ENCODE measurements at places on chromosomes 12 and 14.
A peak's percentile ranks its signal among the peaks of the same experiment; 100 is the strongest.

GRCh38 chr12:64332296-64332695 is 58.3 kb downstream of the C12orf56 start:
- DNase-seq, result no peak

DNA sequence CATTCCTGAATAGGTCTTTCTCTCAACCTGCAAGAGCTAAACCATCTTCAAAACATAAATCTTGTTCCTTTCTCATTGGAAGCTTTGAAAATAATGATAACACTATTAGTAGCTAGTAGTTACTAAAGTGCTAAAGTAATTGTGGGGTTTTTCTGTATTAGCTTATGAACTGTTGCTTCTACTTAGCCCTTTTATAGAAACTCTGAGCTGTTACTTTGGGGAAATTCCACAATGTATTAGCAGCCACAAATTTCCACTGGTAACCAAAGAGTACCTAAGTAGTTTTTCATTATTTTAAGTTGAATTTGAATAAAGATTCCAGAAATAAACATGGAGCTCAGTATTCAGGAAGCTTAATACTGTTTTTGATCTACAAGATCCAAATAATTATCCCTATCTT is 6.4 kb upstream of the MAPK1IP1L start:
- no peak for DNase-seq

GRCh38 chr12:130970908-130971233 is 17.2 kb downstream of the ADGRD1 start:
- no peak for DNase-seq

GRCh38 chr12:41344776-41345470 is 156.8 kb downstream of the PDZRN4 start:
- no peak for DNase-seq

DNA sequence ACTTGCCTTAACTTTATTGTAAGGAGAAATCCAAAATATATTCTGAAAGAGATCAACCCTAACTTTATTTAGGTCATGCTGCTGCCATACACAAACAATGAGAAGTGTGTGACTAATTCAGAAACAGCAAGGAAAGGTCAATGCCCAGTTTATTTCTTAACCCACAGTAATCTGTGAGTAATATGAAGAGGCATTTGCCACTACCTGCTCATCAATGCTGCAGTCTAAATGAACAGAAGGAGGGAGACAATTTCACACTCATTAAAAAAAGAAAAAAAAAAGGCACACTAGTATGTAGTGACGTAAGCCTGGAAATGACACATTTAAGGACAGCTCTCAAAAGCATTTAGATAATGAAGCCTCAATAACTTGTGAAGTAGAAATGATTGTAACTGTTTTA is 90.5 kb upstream of the FOXN3 start:
- DNase-seq, result peak; percentile 69

GRCh38 chr12:10722502-10722904 is 620 bp downstream of the YBX3 start:
- DNase-seq, result peak; percentile 49

GRCh38 chr12:117367006-117367638 is 5.7 kb upstream of the NOS1 start:
- DNase-seq, result peak; percentile 29

GRCh38 chr12:46357438-46358324 is 14.9 kb downstream of the SLC38A2 start:
- DNase-seq, result peak; percentile 42

- DNase-seq, result no peak
Measured at GRCh38 chr12:43145481-43145880, 406.5 kb downstream of the ADAMTS20 start.

DNA sequence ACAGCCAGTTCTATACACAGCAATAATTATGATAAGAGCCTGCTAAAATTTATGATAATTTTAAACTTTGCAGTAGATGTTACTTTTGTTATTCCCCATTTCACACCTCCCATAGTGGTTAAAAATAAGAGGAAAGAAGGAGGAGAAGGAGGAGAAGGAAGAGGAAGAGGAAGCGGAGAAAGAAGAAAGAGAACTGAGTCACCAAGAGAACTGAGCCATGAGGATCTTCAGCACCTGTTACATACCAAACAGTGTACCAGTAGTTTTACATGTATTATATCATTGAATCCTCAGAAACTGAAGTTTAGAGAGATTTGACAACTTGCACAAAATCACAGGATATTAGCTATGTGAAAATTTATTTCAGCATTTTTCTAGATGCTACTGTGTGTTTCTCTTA is 3.9 kb downstream of the CD163 start:
- DNase-seq, result no peak

DNA sequence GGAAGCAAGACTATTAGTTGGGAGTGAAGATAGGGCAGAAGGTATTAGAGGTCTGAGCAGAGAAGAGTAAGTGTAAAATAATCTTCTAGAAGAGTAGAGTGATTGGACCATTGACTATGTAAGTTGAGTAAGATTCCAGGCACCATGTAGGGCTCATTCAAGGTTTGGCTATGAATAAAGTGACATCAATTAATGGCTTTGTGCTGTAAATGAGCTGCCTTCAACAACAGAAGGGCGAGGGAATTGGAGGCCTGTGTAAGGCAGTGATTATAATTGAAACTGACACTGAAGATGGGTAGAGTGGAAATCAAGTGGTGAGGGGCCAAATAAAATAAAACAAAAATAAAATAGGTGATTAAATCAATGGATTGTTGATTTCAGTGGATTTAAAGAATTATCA is 26.4 kb downstream of the PTPRQ start:
- no peak for DNase-seq

DNA sequence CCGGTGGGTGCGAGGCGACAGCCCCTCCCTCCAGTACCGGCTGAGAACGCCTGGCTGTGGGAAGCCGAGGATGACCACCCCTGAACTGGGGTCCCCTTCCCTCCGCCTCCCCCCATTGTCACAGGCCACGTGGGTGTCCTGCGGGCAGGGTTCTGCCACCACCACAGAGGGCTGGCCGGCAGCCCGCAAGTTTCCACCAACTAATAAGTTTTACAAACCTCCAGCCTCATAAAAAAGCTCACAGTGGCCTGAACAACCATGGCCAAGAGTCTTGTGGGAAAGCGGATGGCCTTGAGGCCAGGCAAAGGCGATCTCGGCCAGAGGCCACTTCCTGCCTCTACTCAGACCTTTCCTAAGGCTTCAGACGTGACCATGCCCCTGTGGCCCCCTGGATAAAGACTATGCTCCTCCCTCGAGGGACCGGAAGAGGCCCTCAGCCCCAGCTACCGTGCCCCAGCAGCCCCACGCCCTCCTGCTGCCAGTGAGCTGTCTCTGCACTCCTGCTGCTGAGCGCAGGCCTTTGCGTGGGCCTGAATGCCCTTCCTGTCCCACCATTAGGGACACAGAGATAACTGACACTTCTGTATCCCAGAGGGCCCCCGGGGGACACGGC is 46.1 kb upstream of the DLK1 start:
- DNase-seq, result no peak

DNA sequence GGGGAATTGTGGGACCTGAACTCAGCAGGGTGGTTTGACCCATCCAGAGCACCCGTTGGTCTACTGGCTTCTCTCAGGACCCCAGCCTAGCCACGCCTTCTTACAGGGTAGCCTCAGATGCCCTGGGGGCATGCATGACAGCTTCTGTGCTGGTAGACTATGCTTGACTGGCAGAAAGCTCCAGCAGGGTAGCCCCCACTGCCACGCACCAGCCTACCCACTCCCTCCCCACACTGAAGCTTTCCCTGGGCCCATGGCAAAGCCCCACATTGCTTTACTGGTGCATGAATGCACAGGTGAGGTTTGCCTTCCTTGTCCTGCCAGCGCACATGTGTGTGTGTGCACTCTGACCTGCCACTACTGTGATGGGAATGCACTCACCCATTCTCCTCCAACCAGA is 772.2 kb downstream of the LRFN5 start:
- DNase-seq, result no peak

DNA sequence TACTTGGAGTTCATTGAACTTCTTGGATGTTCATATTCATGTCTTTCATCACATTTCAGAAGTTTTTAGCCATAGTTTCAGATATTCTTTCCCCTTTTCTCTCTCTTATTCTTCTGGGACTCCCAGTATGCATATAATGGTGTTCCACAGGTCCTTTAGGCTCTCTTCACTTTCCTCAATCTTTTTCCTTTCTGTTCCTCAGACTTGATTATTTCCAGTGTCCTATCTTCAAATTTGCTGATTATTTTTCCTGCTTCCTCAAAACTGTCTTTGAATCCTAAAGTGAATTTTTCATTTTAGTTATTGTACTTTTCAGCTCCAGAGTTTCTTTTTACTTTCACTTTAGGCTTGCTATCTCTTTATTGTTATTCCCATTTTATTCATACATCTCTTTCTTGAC is 8.8 kb upstream of the ZFP36L1 start:
- DNase-seq, result no peak

- no peak for DNase-seq
Measured at GRCh38 chr12:40208707-40209446, 15.9 kb upstream of the LRRK2 start.

- no peak for DNase-seq
Measured at GRCh38 chr12:53484686-53485575, 14.3 kb downstream of the MAP3K12 start.

DNA sequence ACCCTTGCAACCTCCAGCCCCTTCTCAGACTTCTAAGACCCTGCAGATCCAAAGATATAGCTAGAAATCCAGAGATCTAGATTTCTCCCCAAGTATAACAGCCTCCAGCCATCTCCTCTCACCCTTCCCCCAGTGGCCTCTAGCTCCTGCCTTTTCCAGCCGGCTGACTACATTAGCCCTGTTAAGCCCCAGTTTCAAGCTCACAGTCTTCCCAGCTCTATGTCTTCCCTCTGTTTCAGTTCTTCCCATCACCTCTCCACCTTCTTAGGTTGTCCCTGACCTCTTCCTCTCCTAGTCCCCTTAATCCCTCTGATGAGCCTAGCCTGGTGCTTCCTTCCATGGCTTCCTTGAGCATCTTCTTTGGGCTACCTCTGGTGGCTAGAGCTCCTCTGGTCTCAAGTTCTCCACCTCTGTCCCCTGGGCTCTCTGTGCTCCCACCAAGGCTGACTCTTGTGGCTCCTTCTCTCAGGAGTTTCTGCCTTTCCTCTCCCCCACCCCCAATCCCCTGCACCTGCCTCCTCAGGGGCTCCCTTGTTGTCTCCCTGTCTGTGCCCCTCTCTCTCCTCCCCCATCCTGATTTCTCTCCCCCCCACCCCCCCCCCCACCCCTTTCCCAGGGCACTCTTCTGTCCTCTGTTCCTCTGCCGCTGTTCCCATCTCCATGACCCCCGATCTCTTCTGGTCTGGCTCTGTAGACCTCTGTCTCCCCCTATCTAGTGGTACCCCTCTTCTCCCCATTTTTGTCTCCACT is 816 bp upstream of the GDF11 start:
- DNase-seq, result no peak

All from NCI-H226 (cell line).